Gastroesophageal sphincter (tissue), 4 donors: ENCODE measurements at places on chromosomes 6 and 20. TPM values are rescaled to one million over a fixed set of nuclear protein-coding genes. Genes with fewer than 3 reads are reported as not detected.

Gene EYS
- total RNA-seq, result not detected

DNA sequence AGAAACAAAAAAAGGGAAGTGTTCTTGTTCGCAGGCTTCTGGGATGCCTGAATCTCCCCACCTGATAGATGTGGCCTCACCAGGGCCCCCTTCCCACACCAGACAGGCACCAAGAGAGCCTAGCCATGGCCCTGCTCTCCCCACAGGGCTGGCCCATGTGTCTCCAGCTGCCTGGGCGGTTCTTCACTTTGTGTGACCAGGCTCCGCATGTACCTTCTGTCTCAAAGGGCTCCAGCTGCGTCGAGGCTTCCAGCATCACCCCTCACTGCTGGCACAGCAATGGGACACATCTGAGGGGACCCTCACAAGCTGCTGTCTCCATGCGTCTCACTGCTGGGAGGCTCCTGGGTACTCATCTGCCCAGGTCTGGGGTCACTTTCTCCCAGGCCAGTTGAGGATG, 362.9 kb downstream of the ZFAND3 start:
- ATAC-seq, result no peak

DNA sequence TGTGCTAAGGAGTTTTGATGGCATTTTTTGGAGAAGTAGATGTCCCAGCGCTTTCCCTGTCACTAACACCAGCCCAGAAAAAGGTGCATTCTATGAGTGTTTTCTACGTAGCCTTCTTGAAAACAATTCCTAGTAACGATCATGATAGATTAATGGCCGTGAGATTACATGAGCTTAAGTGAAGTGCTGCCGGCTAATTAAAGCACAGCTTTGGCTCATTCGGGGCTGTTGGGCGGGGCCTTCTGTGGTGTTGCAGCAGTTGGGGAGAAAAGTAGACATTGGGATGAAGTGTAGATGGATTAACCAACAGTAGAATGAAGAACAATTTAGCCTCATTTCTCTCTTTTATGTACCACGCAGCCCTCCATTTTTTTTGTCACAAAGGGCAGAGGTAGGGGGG, 20.8 kb upstream of the TRAF3IP2 start:
- ATAC-seq, result no peak

DNA sequence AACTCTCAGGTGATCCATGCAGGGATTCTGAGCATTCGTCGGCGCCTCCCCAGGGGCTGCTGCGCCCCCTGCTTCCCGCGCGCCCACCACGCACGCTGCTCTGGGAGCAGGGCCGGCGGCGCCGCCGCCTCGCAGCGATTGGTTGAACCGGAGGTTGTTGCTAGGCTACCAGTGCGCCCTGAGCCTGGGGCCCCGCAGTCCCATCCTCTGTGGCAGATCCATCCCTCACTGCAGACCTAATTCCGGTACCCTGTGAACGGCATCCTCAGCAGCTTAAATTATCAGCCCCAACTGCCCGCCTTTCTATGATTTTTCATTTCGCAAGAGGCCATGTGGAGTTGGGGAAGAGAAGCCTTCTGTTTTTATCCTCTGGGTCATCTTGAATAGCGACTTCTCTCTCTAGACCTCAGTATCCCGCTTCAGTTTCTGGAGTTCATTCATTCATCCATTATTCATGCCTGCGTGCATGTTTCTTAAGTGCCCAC, 15.4 kb downstream of the PNPLA1 start:
- no peak for ATAC-seq

- ATAC-seq, result no peak
These were observed 120.3 kb upstream of the LGSN start for GRCh38 chr6:63440057-63440456.

Gene FOXF2
- total RNA-seq, result 41.7 TPM

- no peak for ATAC-seq
These were observed 154.8 kb downstream of the UBE3D start for GRCh38 chr6:82910820-82911219.

DNA sequence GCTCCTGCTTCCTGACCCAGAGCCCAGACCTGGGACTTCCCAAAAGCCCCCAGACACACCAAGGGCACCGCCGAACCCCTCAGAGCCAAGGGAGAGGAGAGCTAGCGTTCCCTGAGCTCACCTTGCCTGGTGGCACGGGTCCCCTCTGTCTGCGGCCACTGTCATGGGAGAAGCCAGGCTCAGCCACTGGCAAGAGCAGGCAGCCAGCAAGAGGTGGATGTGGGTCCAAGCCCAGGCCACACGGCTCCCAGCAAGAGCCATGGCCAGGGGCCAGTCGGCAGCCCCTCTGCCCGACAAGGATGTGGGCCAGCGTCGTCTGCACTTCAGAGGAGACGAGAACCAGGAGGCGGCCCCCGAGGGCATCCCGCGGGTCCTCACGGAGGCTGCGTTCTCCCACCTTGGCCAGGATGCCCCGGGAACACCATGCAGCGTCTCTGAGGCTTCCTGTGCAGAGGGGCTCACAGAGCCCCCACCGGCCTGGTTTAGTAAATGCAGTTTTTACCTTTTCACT, 2.2 kb upstream of the PPDPF start:
- no peak for ATAC-seq
